ENCODE measurements at places on chromosomes 7 and 10. TPM values are rescaled to one million over a fixed set of nuclear protein-coding genes. Genes with fewer than 3 reads are reported as not detected.

The C10orf67 gene
- polyA plus RNA-seq, result not detected

The TMEM225B gene
- polyA plus RNA-seq, result not detected

The TYSND1 gene
- polyA plus RNA-seq, result 2.1 TPM

The C7orf57 gene
- polyA plus RNA-seq, result 0.41 TPM

The AKR1C8 gene
- not detected for polyA plus RNA-seq

The TDRD1 gene
- 3.0 TPM for polyA plus RNA-seq

The LRIT1 gene
- polyA plus RNA-seq, result not detected

The HOGA1 gene
- polyA plus RNA-seq, result 2.7 TPM

The MINDY4 gene
- polyA plus RNA-seq, result 2.2 TPM

The COL17A1 gene
- not detected for polyA plus RNA-seq

The GPR26 gene
- polyA plus RNA-seq, result 0.67 TPM

The MYOF gene
- 0.38 TPM for polyA plus RNA-seq

The OR13A1 gene
- not detected for polyA plus RNA-seq

The FGFBP3 gene
- 0.77 TPM for polyA plus RNA-seq

The CUBN gene
- not detected for polyA plus RNA-seq

The ERVW-1 gene
- polyA plus RNA-seq, result 1.5 TPM

The ZNF853 gene
- polyA plus RNA-seq, result not detected

The CYP2W1 gene
- not detected for polyA plus RNA-seq

Measured in Purkinje cell (primary cell).